ENCODE measurements at places on chromosomes 6 and 20.

DNA sequence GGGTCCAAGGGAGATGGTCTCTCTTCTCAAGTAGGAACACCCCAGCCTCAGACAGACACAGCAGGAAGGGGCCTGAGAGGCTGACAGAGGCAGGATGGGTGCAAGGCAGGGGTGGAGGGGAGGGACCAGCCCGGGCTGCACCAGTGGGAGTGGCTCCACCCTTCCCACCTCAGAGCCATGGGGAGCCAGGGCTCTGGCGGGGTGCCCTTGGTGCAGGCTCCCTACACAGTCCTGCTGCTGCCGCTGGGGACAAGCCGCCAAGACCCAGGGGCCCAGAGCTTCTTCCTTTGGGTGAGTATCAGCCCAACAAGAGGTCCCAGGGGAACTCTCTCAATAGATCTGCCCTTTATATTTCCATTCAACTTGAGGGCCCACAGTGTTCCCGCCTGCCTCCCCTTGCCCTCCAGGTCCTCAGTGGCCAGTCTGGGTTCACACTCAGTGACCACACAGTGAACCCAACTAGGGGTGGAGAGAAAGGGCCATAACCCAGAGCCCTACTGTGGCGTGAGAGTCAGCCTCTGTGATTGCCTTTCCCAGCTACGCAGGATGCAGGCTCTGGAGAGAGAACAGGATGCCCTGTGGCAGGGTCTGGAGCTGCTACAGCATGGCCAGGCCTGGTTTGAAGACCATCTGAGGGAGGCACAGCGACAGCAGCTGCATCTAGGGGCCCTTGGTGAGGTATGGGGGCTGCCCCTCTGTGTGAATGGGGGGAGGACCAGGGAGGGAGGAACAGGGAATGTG, 592 bp downstream of the SAPCD1 start:
- no peak for DNase-seq

- DNase-seq: peak; percentile 62
Observed at GRCh38 chr6:90483116-90483839, 103.6 kb downstream of the MAP3K7 start.

GRCh38 chr6:28553986-28554881, 28.6 kb downstream of the GPX5 start:
- no peak for DNase-seq

- no peak for DNase-seq
Observed at GRCh38 chr6:1228754-1229191, 83.1 kb upstream of the FOXQ1 start.

DNA sequence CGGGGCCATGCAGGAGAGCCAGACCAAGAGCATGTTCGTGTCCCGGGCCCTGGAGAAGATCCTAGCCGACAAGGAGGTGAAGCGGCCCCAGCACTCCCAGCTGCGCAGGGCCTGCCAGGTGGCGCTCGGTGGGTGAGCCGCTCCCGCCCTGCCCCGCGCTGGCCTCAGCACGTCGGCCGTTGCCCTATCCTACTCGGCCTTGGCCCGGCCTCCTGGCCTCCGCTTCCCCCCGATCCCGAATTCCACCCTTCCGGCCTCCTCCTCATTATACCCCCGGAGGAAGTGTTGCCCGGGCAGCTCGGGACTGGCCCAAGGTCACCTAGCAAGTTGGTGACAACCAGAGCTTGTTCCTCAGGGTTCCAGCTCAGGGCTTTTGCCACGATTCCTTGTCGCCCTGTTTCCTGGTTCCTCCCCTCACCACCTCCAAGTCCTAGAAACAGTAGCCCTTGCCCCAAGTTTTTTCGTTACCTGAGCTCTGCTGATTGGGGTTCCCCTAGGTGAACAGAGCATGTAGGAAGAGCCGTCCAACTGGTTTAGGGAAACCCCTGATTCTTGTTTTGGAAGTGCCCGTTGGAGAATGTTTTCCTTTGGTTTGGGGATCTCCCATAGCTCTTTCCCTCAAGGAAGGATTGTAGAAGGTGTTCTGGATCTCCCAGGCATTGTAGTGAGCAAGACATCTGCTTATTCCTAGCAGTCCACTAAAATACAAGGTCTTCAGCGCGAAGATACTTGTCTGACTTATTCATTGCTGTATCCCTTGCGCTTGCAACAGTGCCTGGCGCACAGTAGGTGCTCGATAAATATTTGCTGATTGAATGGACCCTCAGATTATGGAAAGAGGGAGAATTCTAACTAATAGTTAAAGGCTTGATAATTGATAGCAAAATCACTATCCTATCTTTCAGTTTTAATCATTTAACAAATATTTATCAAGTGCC, 641 bp downstream of the ARFGEF2 start:
- peak; percentile 38 for DNase-seq

DNA sequence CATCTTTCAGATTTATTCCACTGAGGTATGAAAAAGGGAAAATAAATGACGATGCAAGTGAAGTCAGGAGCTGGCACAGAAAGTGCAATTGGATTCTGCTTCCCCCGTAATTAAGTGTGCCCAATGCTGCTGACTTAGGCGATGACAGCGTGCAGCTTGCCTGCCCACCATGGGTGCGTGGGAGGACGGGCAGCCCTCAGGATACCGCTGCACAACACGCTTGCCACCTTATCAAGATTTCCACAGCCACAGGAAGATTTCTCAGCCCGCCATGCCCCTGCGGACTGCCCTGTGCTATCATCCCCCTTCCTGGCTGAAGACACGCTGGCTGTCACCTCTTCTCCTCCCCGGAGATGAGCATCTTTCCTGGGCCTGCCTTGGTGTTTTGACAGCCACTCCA, 103.3 kb upstream of the BACH2 start:
- DNase-seq: no peak

DNA sequence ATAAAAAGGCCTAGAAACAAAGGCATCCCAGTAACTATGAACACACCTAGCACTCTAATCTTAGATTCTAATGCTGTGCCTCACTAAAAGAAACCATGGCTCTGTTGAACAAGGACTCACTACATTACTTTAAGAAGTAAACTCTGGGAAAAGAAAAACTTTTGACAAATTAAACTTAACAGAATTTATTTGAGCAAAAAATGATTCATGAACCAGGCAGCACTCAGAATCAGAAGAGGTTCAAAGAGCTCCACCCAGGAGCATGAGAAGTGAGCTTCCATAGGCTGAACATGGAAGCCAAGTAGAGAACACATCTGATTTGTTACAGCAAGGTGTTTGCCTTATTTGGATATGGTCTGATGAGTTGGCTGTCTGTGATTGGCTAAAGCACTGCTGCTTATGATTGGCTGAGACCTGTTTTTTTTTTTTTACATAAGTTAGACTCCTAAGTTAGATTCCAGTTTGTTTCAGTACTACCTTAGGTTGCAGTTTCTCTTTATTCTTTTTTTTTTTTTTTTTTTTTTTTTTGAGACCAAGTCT, 343.6 kb upstream of the SASH1 start:
- DNase-seq: no peak

DNA sequence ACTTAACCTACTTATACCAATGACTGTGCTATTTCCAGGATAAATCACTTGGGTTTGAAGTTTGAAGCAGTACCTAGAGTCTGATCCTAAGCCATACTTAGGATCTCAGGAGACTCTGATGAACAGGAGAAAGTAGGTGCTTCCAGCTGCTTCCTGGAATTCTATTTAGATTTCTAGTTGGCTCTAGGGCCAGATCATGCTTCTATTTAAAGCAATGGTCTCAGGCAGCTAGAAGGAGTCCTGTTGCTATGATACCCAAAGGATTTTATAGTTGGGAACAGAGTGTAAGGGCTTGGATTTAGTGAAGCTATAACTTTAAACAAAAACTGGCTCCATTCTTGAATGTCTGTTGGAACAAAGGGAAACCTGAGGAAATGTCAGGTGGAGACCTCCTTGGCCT, 52.4 kb upstream of the TINAG start:
- no peak for DNase-seq

GRCh38 chr6:144434308-144434990, 149.3 kb downstream of the UTRN start:
- DNase-seq: peak; percentile 81

GRCh38 chr6:46510651-46511050, 19.4 kb upstream of the RCAN2 start:
- DNase-seq: peak; percentile 89

DNA sequence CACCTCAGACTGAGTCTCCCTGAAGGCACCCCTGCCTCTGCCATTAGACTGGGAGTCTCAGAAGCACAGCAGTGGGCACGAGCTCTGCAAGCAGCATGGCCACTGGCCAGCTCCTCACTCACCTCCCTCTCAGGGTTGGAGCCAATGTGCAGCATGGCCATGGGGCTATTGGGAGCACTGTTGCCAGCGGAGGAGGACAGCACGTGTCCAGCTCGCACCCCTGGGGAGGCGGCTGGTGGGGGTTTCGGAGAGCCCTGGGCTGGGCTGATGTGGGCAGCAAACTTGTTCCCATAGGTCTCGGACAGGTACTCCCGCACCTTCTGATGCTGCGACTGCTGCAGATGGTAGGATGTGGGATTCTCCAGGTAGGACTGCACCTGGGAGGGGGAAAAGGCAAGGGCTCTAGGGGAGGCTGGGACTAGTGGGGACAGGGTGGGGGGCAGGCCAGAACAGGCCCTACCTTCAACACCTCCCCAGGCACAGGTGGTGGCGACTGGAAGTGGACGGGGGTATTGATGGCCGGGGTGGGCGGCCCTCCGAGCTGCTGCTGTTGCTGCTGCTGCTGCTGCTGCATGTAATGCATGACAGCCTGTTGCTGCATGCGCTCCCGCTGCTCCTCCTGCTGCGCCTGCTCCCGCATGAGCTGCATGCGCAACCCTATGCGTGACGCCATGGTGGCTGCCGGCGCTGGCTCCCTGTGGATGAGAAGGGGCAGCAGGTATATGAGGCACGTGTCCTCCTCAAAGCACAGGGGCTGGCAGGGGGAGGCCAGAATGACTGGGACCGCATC, 44.7 kb downstream of the TFEB start:
- no peak for DNase-seq

DNA sequence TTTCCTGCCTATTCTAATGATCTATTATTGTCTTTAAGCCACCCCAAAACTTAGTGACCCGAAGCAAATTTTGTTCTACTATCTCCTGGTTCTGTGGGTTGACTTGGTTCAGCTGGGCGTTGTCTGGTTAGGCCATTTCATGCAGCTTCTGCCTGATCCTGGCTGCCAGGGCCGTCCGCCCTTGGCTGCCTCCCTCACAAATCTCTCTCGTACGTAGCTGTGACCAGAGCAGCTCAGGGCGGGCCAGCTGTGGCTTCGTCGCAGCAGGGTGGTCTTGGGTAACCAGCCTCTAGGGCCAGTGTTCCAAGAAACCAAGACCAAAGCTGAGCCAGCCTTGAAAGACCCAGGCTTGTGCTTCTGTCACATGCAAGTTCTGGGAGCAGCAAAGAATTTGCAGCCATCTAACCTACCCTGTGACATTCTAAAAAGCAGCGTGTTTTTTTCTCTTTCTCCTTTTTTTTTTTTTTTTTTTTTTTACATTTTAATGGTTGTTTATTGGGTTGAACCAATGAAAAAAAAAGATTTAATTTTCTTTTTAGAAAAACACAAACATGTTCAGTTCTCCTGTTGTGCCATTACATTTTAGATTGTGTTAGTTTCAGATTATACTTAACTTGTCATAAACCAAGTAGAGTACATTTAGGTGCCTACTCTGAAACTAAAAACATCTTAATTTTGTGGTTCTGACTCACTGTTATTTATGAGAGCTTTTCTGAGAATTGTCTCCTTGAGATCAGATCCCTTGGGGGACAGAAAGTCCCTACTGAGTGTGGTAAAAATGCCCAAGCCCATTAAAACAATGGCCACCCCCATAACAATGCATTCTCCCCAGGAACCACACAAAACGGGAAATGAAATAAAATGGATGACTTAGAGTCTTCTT, 83.9 kb downstream of the ZDHHC14 start:
- DNase-seq: peak; percentile 26

DNA sequence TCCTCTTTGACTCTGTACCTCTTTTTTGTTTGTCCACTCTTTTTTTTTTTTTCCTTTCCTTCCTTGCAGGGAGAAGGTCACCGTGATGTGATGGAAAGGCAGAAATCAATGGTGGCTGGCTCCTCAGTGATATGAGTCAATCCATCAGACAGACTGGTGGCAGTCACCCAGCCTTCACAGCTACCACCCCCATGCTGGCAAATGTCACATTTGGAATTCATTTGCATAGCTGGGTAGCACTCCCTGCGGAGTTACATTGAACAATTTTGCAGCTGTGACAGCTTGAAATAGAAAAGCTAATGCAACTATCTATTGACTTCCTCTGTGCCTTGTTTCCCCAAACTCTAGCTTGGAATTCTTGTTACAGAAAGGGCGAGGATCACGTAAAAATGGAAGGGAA, 668.4 kb downstream of the C6orf118 start:
- DNase-seq: no peak

DNA sequence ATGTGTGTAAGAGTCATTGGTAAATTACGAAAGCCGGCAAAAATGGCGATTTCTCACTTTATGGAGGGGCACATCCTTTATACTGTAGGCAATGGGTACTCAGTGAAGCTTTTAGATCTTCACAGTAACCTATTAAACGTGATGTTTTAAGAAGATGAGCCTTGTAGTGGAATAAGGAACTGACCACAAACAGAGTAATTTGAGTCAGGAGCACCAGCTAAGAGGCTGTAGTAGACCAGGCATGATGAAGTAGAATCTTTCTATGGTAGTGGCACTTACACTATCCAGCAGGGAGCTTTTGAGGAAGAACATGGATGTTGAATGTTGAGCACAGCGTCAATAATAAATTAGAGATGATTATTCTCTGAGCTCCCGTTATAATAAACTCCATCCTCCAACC, 65.9 kb downstream of the HIVEP2 start:
- no peak for DNase-seq

DNA sequence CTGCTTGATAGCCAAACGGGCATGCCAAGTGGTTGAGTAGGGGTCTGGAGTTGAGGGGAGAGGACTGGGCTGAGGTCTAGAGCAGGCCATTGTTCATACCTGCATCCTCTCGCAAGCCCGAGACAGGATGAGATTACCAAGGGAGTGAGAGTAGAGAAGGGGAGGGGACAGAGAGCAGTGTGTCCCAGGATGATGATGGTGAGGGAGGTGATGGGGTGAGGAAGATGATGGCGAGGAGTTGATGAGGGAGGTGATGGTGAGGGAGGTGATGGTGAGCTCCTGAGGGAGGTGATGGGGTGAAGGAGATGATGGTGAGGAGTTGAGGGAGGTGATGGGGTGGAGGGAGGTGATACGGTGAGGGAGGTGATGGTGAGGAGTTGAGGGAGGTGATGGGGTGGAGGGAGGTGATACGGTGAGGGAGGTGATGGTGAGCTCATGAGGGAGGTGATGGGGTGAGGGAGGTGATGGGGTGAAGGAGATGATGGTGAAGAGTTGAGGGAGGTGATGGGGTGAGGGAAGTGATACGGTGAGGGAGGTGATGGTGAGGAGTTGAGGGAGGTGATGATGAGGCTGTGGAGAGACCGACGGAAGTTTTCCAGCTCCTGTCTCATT, 6.4 kb downstream of the TMEM181 start:
- DNase-seq: no peak

GRCh38 chr6:169316651-169317050, 63.0 kb upstream of the THBS2 start:
- peak; percentile 34 for DNase-seq

- peak; percentile 95 for DNase-seq
Observed at GRCh38 chr6:138593124-138593877, 94.0 kb upstream of the NHSL1 start.
